HCEC 1CT (cell line): ENCODE measurements at places on chromosomes 11 and 22.

DNA sequence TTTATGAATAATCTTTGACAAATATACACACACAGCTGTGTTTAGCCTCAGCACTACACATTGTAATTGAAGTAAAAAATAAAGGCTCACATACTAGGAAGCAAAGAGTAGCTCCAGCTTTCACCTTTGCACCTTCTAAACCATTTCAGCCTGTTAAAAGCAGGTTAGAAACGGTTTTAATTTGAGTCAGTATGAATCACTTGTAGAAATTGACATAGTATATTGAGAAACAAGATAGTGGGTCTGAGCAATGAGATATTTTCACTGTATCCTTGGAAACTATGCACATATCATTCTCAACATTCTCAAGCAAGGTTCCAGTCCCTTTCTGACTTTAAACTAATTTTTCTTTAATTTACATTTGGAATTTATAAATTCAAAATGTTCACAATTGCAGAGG is 380.3 kb downstream of the AASDHPPT start:
- DNase-seq, result peak; percentile 79

DNA sequence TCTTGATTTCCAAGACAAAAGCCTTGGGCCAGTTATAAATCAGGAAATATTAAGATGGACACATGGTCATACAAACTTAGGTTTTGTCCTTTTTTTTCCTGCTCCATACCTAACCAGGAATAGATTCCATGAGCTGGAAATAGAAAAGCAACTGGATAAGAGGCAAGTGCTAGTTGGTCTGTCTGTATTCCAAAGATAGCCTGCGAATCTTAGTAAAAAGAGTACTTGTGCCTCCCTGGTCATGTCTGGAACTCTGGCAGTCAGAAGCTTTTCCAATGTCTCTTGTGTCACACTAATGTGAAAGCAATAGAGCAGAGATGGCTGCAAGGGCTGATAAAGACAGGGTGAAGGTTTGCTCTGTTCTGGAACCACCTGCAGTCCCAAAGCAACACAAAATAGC is 590.2 kb upstream of the ANO5 start:
- DNase-seq, result no peak

DNA sequence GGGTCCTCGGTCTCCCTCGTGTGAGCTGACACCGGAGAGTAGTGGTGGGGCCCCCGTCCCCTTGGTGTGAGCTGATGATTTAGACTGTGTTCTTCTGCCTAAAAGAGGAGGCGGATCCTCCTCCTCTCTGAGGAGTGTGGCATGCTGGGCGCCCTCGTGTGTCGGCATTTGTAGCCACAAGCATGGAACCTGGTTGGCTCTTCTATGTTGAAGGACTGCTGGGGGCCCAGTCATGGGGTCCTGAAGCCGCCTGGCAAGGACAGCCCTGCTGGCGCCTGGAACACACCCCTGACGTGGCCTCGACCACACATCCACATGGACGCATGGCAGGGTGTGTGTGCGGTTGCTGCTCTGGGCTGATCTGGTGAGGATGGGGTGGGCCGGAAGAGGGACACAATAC is 50.2 kb downstream of the AP2A2 start:
- no peak for DNase-seq

GRCh38 chr11:20861322-20861721 is 191.9 kb downstream of the NELL1 start:
- DNase-seq, result no peak

DNA sequence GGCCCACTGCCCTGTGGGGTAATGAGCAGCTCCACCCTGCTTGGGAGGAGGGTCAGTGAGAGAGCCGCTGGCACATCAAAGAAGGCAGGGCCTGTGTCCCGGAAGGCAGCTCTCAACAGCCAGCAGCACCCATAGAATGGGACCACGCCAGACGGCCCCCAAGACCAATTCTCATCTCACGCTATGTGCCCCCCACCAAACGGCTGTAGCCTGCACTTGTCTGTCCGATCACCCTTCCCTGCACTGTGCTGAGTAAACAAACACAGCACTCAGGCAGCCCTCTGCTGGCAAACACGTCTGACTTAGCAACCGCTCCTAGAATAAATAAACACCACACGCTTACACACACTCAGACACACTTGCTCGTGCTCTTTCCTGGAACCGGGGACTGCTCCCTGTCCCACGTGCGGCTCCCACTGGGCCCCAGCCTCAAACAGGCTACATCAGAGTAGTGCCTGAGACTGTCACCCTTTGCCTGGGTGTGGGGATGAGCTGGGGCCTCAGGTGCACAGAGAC is 53.2 kb upstream of the CDON start:
- peak; percentile 78 for DNase-seq

DNA sequence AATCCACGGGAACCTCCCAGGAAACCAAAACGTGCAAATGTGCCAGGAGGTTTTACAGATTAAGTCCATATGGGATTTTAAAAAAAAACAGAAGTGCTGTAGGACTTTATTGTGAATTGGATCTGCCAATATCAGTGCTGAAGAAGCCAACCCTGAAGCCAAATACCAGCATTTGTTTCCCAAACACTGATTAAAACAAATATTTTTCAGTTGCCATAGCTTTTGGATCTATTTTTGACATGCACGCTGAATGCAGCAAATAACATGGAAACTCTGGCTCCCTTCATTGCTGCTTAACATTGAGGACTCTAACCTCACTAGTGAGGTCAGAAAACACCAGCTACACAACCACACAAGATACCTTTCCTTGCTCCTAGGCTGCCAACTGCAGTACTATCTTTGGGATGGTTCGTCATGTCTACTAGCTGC is 28.4 kb upstream of the SIK2 start:
- no peak for DNase-seq

DNA sequence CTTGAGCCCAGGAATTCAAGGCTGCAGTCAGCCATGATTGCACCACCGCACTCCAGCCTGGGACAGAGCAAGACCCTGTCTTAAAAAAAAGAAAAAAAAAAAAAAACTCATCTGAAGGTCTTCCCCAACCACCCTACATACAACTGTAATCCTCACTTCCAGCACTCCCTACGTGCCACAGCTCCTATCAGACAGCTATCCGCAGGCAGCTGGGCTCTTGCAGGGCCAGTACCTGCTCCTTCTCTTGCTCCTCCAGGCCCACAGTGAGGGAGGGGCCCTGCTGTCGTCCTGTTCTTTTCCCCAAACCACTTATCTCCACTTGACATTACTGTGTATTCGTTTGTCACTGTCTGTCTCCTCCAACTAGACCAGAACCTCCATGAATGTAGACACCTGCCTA is 156.1 kb upstream of the NECTIN1 start:
- no peak for DNase-seq

DNA sequence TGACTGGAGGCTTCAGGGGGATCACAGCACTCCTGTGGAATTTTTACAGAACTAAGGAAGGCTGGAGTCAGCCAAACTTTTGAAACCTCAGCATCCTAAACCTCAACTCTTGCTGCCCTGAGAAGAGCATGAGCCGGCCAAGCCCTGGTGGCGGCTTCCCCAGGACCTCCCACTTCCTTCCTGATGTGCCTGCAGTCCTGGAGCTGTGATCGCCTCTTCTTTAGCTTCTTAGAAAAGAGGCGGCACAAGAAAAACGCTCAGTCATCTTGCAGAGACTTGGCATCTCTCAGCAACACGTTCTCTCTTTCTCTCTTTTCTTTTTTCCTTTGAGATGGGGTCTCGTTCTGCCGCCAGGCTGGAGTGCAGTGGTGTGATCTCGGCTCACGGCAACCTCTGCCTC is 40.4 kb upstream of the AMPD3 start:
- no peak for DNase-seq

DNA sequence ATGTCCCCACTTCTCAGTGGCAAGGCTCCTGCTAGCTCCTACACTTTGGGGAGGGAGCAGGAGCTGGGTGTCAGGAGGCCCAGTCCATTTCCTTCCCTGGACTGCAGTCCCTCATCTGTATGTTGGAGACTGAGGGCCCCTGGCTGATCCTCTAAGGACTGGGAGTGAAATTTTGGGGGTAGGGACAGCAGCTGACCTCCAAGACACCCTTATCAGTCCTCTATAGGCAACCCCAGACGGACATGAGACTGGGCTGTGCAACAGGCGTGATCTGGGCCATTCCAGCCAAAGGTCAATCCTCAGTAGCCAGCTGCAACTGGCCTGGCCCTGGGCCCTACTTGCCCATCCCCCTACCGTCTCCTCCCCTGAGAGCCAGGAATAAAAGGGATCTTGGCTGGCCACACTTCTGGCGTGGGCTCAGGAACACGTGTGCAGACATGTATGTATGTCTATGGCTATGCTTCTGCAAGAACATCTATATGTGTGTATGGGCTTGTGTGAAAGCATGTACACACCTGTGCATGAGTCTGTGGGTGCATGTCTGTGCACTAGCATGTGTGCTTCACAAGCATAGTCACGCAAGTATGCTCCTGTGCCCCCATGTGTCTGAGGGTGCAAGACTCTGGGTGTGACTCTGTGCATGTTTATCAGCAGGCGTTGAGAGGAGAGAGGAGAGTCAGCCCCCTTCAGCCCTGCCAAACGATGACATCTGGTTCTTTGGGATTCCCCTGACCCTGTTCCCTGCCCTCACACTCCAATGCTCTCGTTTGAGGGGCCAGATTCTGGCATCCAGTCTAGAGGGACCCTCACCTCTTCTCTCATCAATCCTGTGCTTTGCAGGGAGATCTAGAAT is 24.6 kb upstream of the DGAT2 start:
- no peak for DNase-seq

DNA sequence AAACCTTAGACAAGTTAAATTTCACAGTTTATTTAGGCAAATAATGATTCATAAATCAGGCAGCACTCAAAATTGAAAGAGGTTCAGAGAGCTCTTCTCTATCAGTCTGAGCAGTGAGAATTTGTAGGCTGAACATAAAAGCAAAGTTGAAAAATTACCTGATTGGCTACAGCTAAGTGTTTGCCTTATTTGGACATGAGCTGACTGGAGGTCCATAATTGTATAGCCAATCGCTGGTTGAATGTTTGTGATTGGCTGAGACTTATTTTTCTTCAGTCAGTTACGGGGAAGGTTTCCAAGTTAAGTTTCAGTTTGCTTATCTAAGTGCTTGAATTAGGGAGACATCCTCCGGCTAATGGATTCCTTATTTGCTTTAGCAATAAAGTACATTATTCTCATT is 527.5 kb downstream of the CNTN5 start:
- no peak for DNase-seq

GRCh38 chr11:120105576-120105975 is 32.3 kb downstream of the TRIM29 start:
- no peak for DNase-seq

DNA sequence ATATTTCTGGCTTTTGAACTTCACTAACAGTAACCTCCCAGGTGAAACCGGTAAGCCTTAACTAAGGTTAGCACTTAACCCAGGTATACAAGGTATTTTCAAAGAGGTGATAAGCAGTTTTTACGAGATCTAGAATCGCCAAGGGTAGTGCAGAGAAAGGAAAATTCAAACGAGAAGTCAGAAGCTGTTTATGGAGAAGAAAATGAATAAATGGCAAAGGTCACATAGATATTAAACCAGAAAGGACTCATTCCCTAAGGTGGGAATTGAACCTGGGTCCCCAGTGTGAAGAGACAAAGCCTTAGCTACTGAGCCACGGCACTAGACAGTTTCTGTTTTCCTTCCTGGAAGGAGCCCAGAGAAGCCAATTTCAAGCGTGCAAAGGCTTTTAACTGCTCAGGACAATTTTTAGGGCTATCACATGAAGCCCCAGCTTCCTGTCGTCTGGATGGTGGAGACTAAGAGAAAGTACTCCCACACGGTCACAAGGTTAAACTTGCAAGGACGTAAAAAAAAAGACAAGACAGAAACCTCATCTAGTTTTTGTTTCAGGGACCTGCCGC is 5.7 kb upstream of the C1QTNF6 start:
- no peak for DNase-seq

DNA sequence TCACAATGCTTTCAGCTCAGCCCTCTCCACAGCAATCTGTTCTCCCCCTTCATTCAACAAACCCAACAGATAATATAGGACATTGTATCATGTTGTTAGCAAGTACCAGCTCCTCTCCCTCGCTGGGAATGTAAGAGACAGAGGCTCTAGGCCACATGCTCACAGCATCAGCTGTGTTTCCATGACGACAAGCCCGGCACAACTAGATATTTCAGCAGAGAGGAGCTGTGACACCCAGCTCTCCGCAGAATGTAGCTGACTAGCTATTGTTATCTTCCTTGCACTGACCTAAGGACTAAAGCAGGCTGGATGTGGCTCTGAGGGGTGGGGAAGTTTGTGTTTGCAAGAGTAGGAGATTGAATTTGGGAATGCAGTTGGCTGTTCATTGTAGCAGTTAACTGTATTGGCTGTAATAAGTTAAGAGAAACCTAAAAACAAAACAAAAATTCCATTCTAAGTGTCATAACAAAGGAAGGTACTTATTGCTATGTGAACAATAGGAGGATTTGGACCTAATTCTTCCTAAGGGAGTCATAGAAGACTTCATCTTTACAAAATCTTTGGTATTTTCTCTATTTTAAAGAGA is 28.0 kb upstream of the RRAS2 start:
- DNase-seq, result no peak

DNA sequence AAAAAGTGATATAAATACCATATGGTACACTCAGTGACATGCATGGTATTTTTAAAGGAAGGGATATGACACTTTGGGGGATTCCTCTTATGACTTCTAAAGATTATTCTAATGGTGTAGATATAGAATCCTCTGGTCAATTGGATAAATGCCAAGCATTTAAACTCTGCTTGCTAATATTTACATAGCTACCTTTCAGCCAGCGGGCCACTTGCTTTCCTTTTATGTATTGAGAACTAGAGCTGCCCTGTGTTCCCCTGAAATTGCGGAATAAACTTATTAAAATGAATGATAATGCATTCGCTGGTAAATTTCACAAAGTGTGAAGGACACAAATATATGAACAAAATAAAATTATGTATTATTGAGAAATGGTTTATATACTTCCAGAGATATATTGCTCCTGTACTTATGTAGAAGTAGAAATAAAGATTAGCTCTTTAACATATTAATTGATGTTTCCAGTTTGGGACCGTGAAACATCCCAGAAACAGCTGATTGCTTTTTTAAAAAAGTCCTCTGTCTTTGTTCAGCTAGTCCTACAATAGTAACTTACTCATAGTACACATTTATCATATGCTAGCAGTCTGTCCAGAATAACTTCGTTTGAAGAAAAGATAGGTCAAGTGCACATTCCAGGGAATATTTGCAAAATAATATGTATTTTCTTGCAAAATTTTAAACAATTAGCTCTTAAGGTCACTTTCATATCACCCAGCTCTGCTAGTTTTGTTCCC is 40.1 kb upstream of the CARD18 start:
- DNase-seq, result no peak
